A172 (cell line): ENCODE measurements at places on chromosomes 3 and 15.

DNA sequence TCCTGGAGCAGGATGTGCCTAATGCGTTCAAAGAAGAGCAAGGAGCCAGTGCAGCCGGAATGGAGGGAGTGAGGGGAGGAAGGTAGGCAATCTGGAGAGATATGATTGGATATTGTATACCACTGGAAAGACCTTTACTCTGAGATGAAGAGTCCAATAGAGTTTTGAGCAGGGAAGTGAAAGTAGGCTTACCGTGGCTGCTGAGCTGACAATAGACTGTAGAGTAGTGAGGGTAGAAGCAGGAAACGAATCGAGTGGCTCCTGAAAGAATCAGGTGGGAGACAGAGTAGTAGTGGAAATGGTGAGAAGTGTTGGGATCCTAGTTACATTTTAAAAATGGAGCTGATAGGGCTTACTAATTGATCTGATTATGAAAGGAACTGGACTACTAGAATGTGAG lies 51.8 kb upstream of the NUDT16 start:
- no peak for DNase-seq

DNA sequence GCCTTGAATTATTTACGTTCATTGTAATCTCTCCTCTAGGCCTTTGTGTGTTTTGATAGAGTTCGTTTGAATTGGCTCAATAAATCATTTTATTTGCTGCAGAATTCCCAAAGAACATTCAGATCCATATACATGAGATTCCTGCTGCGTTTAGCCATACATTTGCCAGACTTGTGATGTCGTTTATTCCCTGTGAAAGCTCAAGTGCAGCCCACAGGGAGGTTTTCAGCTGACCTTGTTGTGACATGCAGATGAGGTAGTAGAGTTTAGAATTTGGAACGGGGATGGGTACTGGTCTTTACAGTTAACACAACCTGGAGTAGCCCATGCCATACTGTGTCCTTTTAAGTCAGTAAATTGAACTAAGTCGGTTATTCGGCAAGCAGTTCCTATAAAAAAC lies at the start of gene C3orf20:
C3orf20 (plus strand) TSS at position 301 of the 400 bp plus-strand sequence. CDS start 7,573 bp downstream, outside the sequence.
- no peak for DNase-seq

DNA sequence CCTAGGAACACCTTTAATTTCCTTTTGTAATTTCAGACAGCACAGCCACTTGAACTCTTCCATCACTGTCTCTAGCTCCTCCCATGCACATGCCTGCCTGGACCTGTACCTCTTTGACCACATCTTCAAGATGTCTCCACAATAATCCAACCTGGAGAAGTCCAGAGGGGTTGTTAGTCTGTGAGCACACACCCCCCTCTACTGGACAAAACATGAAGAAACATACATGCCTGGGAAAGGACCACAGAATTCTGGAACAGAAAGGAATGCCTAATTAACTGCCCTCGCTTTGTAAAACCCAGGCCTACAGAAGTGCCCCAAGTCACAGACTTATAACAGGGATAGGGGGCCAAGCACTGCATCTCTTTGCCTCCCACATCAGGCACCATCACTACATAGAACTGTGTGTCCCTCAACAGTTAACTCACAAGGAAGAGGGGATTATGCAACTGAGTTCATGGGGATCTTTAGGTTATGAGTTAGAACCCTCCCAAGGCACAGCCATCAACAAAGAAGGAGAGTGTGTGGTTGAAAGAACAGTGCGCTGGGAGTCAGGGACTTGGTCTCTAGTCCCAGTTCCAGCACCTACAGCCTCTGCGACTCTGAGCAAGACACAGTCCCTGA lies 61.7 kb downstream of the FMN1 start:
- DNase-seq, result peak; percentile 54

DNA sequence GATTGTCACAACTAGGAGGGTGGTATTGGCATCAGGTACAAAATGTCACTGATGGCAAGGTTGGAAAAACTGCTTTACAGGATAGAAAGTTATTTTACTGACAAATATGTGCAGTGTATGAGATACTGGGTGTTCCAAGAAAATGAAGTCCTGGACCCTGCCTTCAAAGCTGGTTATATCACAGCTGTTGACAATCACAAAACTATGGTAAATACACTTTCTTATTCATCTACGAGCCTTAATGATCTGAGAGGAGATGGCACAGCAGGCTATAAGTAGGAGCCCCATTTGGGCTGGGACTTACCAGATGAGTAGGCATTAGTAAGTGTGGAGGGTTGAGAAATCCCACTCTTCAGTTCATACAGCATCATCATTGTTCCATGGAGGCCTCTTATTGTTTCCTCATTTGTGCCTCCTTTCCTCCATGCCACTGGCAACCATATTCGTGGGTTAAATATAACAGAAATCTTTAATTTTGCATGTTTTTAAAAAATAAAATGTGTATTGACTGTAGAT lies 66.9 kb downstream of the CMTM8 start:
- no peak for DNase-seq

DNA sequence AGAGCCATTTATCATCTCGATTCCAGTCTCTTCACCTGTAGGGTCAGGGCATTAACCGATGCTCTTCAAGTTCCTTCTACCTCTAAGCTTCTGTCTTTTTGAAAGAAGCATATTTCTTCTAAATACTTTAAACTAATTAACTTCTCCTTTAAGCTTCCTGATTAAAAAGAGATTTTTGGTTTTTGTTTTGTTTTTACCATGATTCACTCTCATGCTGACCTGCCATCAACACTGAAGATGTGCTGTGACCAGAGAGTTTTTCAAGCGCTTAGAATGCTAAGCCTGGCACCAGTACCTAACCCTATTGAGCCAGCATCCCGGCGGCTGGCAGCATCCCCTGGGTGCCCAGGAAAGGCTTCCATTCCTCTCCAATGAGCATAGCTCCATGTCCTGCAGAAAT lies 89.3 kb downstream of the FOXP1 start:
- no peak for DNase-seq

- DNase-seq, result peak; percentile 92
These were observed 37.5 kb downstream of the EHD4 start for GRCh38 chr15:41934843-41935242.

- DNase-seq, result no peak
These were observed 30.8 kb downstream of the RAD18 start for GRCh38 chr3:8932507-8932906.

DNA sequence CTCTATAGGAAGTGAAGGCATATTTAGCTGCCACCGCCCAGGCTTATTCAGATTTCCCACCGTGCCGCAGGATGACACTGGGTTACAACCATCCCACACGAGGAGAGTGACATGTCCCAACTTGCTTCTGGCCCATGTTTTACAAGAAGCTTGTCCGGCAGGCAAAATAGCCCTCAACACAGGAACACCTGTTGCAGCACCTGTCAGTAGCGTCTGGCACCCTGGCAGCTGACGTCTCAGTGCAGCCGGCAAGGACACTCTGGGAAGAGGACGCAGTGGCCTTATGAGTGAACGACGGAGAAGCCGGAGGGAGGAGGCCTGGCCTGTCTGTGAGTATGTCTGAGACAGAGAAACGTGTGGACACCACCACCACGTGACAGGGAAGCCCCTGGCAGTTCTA lies 32.1 kb downstream of the FAM174B start:
- no peak for DNase-seq

GRCh38 chr3:126554560-126555525 lies 3.9 kb downstream of the C3orf22 start:
- no peak for DNase-seq

GRCh38 chr3:136545664-136546268 lies 206.4 kb downstream of the STAG1 start:
- no peak for DNase-seq

- no peak for DNase-seq
These were observed 132.7 kb downstream of the EEFSEC start for GRCh38 chr3:128285967-128286321.

GRCh38 chr15:39157882-39158281 lies 423.0 kb upstream of the THBS1 start:
- DNase-seq, result no peak

DNA sequence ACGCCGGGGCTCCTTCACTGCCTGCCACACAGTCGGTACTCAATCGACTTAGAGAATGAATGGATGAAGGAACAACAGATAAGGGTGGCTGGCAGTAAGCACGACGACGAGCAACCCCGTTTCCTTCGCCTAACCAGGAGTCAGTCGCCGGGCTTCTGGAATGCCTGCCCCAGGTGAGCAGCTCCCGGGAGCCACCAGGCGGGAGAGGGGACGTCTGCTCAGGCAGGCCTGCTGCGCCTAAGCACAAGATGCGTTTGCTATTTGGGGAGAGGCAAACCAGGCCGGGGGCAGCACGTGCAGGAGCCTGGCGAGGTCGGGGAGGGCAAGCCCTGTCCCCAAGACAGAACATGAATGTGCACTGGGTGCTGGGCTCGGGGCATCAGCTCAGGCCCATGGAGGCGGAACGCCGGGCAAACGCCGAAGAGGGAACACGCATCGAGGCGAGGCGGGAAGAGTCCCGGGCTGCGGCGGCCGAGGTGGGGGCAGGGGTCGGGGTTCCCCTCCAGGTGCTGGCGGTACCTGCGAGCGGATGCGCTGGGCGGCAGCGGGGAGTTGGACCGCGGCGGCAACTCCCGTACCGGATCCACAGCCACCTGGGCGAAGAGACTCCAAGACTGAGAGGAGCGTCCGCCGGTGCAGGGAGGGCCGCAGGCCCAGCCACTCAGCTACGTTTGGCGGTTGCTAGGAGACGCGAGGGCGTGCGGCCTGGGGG lies at the start of gene CFAP92:
CFAP92 (minus strand) TSS at position 616 of the 712 bp plus-strand sequence. CDS start 772 bp downstream, outside the sequence.
- DNase-seq, result no peak
